Activated CD4-positive, alpha-beta T cell treated with anti-CD3 and anti-CD28 coated beads, Interleukin-2, Interleukin-4, amounts not matched to agents 100 ng/mL and 50 ng/mL, durations not matched to agents 16 hours and 8 hours (primary cell): ENCODE measurements at places on chromosomes 6 and 20.
A peak's percentile ranks its signal among the peaks of the same experiment; 100 is the strongest.

DNA sequence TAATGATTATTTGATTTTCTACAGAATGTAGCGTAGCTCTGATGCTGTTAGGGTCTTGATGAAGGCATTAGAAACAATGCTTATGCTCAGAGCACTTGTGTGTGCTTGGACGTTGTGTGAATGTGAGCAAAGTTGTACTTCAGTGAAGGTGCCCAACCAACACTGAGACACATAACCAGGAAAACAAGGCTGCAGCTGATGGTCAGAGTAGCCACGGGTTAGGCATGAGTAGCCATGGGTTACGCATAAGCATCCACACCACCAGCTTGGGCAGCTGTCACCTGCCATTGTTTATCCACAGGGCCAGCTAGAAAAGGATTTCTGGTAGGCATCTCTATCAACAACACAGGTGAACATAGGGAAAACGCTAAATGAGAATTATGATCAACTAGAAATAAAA, 326.6 kb downstream of the NRN1 start:
- DNase-seq: no peak

- DNase-seq: no peak
These were observed 3.2 kb downstream of the NKX2-2 start for GRCh38 chr20:21510414-21511384.

DNA sequence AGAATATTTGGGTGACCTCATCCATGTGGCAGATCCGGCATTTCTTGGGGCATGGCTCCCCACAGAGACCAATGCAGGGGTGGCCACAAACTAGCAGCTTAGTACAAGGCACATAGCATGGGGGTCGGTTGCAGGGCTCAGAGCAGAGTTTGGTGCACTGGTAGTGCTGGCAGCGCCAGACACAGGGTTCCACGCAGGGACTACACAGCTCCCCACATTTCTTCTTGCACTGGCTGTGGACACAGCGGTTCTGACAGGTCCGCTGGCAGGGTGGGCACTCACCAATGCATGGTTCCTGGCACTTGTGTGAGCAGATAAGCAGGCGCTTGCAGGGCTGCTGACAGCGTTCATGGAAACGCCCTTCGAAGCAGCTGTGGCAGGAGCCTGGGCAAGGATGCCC, 29.1 kb downstream of the DDX27 start:
- no peak for DNase-seq

DNA sequence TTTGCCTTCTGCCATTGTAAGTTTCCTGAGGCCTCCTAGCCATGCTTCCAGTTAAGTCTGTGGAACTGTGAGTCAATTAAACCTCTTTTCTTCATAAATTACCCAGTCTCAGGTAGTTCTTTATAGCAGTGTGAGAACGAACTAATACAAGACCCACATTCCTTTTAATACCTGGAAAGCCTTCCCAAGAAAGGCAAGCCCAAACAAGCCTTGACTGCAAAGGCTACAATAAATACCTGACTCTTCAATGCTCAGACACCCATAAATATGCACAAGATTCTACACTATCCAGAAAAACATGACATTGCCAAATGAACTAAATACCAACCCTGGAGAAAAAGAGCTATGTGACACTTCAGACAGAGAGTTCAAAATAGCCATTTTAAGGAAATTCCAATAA, 338.8 kb downstream of the HAO1 start:
- no peak for DNase-seq

GRCh38 chr20:15922556-15922955, 650.7 kb downstream of the KIF16B start:
- DNase-seq: no peak

DNA sequence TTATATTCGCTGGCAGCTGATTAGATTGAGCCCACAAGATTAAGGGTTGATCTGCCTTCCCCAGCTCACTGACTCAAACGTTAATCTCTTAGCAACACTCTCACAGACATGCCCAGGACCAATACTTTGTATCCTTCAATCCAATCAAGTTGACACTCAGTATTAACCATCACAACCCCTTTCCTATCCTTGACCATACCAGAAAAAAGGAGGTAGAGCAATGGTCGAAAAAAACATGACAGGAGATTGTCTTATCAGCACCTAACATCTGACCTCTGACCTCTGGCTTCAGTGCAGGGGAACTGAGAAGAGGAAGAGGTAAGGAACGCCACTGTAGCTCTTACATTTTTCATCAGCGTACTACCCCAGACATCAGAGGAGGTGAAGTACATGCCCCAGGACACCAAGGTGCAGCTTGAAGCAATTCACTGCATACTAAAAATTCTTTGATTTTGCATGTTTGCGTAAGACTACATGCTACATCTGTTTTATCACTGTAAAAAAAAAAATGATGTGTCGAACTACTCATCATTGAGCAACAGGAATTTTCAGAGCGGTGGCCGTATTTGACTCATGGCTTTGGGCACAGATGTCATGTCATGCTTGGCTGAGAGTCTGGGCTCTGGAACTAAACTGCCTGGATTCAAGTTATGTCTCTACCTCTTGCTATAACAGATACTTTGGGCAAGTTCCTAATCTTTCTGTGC, 188.0 kb upstream of the TAB2 start:
- DNase-seq: no peak

GRCh38 chr20:45325371-45325770, 17.3 kb upstream of the MATN4 start:
- DNase-seq: no peak

GRCh38 chr6:118859517-118860064, 34.4 kb upstream of the ASF1A start:
- no peak for DNase-seq

DNA sequence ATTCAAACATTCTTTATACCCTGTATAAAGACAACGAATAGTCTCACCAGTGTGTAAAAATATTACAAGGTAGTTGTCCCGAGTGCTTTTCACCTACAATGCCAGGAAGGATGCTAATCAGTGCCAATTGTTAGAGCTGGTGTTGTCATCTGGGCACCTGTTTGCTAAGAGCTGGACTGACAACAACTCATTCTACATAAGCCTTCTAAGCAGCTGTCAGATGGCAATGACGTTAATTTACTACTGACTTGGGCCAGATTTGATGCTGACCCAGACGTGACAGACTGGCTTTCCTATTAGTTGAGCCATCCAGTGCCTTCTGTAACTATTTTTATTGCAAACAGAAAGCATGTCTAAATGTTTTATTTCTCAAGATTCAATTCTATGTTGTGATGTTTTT, 355.2 kb downstream of the ADGRB3 start:
- no peak for DNase-seq

- no peak for DNase-seq
These were observed 5.6 kb upstream of the ACSS1 start for GRCh38 chr20:25063546-25063945.

DNA sequence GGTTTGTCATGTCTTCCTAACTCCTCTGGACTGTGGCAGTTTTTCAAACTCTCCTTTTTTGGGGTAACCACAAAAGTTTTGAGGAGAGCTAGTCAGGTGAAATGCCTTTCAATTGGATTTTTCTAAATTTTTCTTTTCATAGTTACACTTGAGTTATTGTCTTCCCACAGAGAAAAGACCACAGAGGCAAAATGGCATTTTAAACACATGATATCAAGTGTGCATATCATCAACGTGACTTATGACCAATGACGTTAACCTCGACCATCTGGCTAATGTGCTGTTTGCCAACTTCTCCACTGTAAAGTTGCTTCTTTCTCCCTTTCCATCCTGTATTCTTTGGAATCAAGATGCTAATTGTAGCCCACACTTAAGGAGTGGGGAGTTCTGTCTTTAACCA, 41.3 kb upstream of the SNAP25 start:
- DNase-seq: no peak

- no peak for DNase-seq
These were observed 251.6 kb downstream of the ERMARD start for GRCh38 chr6:170003027-170003426.

DNA sequence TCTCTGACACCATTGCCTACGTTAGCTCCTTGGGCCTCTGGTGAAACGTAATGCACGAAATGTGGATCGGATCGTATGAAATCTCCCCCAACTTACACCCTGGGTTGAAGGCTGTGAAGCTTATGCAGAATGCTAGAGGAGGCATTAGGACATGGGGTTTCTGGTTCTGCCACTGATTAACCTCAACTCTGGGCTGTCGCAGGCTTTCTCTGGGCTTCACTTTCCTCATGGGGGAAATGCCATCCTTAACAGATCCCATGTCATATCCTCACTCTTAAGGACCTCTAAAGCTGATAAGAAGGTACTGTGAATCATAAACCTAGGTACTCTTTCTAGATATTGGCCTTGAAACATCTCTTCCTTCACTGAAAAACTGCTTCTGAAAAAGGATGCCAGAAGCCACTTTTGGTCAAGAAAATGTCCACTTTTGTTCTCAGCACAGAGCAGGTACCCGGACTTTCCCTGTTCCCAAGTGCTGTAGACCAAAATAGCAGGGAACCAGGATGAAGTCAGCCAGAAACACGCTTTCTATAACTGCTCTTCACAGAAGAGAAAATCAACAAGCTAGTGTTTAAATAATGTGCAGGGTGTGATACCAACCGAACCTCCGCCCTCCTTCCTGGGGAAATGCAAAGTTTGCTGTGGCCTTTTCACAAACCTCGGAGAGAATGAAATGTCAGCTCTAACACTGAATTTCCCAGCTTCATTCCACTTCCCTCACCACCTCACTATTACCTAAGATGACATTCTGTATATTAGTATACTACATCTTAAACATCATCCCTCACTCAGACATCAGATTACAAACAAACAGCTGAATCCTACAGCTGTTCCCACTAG, 118.9 kb downstream of the BACH2 start:
- no peak for DNase-seq

- DNase-seq: peak; percentile 89
These were observed at the start of gene ZDHHC14 for GRCh38 chr6:157380779-157381561. TSS of gene ZDHHC14 (plus strand) at chr6:157381190.

DNA sequence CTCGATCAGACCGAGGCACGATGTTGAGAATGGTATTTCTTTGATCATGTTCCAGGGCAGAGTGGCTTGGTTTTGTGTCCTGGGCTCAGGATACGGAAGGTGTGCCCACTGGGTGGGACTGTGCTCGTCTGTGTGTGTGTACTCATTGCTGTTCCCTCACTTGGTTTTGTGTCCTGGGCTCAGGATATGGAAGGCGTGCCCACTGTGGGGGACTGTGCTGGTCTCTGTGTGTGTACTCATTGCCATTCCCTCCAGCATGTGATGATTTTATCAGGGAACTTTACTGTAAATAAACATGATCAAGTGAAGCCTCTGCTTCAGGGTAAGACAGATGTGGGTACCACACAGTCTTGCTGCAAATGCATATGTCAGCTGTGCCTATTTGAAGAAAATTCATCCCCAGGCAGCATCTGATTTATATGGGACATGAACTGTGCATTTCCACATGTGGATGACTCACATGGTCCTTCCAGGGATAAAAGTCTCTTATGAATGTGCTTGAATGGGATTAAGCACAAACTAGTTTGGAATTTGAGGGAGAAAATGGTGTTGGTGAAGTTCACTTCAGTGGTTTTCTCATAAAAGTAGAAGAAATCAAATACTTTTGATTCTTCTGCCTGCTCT, 274.3 kb downstream of the QKI start:
- DNase-seq: no peak

- no peak for DNase-seq
These were observed 20.8 kb downstream of the ZBTB2 start for GRCh38 chr6:151370509-151371078.

DNA sequence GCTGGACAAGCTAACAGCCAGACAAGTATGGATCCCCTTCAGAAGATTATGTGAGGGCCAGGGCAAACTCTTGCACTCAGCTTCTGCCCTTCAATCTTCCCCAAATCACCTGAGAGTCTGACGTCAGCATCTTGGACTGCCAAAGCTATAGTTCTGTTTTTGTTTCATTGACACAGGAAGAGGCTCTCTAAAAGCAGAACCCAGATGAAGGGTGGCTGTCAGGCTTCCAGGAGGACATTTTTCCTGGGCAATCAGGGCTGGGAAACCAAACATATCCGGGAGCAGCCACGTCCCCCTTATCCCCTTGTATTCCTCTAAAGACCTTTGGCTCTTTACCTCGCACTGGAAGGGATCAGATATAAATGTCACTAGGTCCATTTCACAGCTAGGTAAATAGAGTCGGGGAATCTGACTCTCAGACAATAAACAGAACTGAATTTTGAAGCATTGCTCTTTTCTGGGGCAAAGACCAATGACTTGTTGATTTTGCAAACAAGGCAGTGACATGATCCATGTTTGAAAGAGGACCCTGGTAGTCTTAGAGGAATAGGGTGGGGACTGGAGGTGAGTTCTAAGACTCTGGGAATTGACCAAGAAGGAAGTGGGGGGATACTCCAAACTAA, 13.3 kb downstream of the MAFB start:
- no peak for DNase-seq

GRCh38 chr6:17381424-17382147, 11.8 kb upstream of the CAP2 start:
- DNase-seq: no peak

GRCh38 chr6:70886071-70886470, 70.8 kb downstream of the B3GAT2 start:
- DNase-seq: no peak

- DNase-seq: no peak
These were observed 30.5 kb upstream of the NELFCD start for GRCh38 chr20:58950603-58951002.

DNA sequence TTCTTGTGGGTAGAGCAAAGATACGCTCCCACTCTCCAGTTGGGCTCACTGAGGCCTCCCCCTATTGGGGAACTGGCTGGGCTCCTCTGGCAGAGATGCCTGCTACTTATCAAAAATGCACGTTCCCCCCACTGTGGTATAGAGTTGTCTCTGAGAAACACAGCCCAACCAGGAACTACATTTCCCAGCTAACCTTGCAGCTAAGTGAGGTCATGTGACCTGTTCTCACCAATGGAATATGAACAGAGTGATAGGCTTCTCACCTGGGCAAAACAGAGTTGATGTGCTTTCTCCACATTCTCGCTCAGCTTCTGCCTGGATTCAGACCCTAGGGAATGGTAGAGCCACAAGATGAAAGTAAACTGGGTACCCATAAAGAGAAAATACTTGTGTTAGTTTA, 49.1 kb upstream of the PTPRT start:
- DNase-seq: no peak

DNA sequence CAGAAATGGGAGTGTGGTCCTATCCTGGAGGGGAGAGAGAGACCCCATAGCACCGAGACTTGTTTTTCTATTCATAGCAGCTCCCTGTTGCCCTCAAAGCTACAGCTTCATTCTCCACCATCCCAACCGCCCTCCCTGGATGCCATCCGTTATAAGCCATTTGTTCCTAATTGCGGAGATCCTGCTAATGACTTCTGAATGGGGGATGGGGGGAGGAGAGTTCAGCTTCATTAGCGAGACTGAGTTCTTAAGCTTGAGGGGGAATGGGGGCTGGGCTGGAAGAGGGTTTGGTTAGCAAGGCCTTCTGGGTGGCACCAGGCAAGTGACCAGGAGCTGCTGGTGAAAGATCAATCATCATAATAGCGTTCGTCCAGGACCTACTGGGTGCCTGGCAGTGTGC, 27.1 kb downstream of the FOXP4 start:
- no peak for DNase-seq
